Stimulated activated CD8-positive, alpha-beta memory T cell treated with anti-CD3 and anti-CD28 coated beads, Interleukin-7, amount 100 ng/mL, for 1 hour (primary cell): ENCODE measurements at places on chromosomes 3 and 15.

DNA sequence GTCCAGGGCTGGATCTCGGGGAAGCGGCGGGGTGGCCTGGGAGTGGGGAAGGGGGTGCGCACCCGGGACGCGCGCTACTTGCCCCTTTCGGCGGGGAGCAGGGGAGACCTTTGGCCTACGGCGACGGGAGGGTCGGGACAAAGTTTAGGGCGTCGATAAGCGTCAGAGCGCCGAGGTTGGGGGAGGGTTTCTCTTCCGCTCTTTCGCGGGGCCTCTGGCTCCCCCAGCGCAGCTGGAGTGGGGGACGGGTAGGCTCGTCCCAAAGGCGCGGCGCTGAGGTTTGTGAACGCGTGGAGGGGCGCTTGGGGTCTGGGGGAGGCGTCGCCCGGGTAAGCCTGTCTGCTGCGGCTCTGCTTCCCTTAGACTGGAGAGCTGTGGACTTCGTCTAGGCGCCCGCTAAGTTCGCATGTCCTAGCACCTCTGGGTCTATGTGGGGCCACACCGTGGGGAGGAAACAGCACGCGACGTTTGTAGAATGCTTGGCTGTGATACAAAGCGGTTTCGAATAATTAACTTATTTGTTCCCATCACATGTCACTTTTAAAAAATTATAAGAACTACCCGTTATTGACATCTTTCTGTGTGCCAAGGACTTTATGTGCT is 527 bp downstream of the B2M start:
- DNase-seq = peak; percentile 49

DNA sequence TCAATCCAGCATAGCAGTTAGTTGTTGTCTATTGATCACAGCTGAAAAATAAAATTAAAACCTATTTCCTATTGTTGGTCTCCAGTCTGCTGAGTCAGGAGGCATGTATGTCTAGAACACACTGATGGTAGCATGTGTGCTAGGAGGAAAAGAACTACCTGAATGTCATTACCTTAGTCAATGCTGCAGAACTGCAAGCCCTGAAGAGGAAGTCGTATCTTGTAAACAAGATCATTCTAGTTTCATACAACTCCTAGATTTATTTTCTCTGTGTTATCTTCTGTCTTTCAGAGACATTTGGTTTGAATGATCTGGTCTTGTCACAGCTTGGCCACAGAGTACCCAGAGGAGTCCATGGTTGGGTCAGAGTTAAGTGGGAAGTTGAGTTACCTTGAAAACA is 110.0 kb upstream of the MRPL3 start:
- no peak for DNase-seq

DNA sequence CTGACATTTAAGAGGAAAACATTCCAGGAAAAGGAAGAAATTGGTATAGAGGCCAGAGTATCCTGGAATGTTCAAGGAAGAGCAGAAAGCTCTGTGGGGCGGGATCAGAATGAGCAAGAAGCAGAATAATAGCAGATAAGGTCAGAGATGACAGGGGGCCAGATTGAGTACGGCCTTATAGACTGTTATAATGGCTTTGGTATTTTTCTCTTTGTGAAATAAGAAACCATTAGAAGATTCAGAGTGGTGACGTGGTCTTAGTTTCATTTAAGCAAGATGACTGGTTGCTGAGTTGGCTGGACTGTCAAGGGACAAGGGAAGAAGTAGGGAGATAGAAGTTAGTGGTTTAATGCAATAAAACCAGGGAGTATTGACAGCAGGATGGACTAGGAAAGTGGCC is 218.3 kb upstream of the SOX2 start:
- no peak for DNase-seq

GRCh38 chr15:74889390-74889882 is 406 bp upstream of the MPI start:
- DNase-seq = no peak

GRCh38 chr3:89000886-89001285 is 106.5 kb upstream of the EPHA3 start:
- DNase-seq = no peak

GRCh38 chr3:183807209-183807728 is 18.1 kb downstream of the MAP6D1 start:
- no peak for DNase-seq

DNA sequence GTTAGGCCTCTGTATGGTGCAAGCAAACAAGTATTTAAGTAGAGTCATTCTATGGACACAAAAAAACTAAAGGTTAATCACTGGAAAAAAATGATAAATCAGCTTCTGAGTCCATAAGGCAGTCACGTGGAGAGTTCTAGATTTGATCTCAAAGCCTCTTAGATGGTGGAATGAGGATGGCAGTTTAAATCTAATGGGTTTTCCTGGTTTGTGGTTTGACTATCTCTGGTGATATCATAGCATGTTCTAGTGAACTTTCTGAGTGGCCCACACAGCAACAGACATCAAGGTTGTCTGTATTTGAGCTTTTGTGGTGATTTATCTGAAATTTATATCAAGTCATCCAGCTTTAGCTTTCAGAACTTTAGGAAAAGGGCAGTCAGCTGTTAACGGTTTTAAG is 52.4 kb downstream of the ILDR1 start:
- DNase-seq = no peak

GRCh38 chr3:62602987-62603386 is 229.6 kb upstream of the FEZF2 start:
- no peak for DNase-seq

DNA sequence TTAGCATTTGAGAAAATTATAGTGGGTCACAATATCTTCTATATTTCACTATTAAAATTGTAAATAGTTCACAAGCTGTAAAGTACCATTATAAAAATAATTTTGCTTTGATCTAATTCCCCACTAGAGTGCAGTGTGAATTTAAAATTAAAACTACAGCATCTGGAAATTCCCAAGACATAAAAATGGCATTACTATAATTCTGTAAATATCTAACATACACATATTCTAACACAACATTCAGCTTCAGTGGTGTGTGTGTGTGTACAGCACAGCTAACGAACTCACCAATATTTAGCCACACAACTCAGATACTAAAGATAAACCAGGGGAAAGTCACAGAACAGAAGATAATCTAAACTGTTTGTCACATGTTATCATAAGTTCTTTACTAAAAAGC is 424.9 kb upstream of the ZNF385D start:
- no peak for DNase-seq

DNA sequence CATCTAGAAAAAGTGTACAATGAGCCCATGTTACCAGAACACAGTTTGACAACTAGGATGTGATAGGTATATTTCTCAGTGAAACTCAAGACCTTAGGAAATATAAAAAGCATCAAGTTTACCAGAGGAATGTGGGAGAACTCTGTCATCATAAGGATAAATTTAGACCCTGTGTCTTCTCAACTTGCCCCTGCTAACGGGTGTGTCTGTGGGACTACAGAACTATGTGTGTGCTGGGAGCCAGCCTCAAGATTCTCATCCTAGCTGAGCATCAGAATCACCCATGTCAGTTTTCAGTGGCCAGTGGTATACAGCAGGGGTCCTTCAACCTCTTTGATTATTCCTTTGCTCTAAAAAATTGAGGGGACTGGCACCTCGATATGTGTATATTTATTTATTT is 393.3 kb downstream of the PLCL2 start:
- DNase-seq = no peak

DNA sequence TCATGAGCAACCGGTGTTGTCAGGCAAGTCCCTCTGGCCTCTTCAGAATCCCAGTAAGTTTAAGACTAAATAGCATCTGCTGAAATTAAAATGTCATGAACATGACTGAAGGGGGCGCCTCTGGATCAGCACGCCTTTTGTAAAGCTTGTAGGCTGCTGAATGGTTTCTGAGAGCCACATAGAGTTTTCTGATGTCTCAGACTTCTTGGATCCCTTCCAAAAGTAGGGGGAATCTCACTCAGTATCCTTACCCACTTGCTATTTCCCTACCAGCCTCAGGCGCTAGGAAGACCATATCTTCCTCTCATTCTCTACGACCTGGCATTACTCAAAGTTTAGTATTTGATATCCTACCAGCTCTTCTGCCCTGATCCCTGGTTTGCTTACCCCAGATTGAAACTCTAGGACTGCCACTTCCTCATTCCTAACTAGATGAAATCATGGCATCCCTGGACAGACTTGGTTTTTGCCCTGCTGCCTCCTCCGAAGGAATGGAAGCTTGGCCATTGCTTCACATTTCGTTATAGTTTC is 62.7 kb upstream of the CD47 start:
- DNase-seq = no peak

GRCh38 chr3:34439796-34440195 is 641.4 kb downstream of the PDCD6IP start:
- DNase-seq = no peak

GRCh38 chr3:13480340-13481318 is 523 bp downstream of the HDAC11 start:
- no peak for DNase-seq

GRCh38 chr15:51861557-51862359 is 32.3 kb downstream of the TMOD3 start:
- peak; percentile 24 for DNase-seq

DNA sequence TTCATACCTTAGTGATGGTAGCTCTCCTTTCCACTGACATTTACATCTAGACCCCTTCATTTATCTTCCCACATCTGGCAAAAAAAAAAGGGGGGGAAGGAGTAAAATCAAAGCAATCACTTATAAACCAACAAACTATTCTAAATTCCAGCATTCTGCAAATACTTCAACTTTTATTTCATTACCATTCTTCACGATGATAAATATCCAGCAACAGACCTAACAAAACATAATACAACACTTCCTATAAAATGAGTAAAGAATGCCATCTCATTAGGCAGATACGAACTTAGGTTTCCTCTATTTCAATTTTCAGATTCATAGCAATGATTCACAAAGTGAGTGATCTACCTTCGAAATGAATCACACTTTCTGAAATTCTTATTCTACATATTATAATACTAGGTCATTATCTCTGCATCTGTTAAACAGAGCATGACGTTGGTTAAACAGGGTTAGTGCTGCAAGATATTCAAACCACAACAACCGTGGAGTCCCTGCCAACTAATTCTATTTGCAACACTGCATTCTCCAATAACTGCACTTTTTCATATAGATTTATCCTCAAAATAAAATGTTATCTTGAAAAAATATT is at the start of gene LRRFIP2:
TSS of gene LRRFIP2 (minus strand) at position 51 of the 595 bp plus-strand sequence. CDS start 25,599 bp downstream, outside the sequence.
- DNase-seq = no peak

GRCh38 chr3:16907243-16907642 is 22.5 kb downstream of the PLCL2 start:
- no peak for DNase-seq

GRCh38 chr3:12175844-12176453 is 17.2 kb upstream of the TIMP4 start:
- no peak for DNase-seq

- DNase-seq = no peak
These were observed 130.9 kb upstream of the TNIK start for GRCh38 chr3:171591070-171591469.

DNA sequence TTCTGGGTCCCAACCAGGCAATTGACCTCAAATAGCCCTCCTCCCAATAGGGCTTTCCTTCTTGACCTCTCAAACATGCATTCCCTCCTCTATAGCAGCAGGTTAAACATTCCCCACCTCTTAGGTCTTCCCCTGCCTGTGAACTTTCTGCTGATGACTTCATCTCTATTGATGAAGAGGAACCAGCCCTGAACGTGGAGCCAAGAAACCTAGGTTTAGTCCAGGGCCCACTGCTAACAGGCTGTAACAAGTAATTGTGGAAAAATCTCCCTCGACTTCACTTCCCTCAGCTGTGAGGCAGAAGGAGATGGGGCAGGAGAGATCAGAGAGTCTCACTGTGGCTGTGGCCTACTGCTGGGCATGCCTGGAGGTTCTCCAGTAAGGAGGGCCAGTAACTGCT is 24.7 kb downstream of the ILDR1 start:
- DNase-seq = no peak

- no peak for DNase-seq
These were observed 6.9 kb downstream of the TSC22D2 start for GRCh38 chr3:150414959-150415358.

- no peak for DNase-seq
These were observed 1062.2 kb upstream of the EPHA6 start for GRCh38 chr3:95752199-95752598.

GRCh38 chr15:79349525-79349924 is 38.6 kb downstream of the TMED3 start:
- DNase-seq = no peak

DNA sequence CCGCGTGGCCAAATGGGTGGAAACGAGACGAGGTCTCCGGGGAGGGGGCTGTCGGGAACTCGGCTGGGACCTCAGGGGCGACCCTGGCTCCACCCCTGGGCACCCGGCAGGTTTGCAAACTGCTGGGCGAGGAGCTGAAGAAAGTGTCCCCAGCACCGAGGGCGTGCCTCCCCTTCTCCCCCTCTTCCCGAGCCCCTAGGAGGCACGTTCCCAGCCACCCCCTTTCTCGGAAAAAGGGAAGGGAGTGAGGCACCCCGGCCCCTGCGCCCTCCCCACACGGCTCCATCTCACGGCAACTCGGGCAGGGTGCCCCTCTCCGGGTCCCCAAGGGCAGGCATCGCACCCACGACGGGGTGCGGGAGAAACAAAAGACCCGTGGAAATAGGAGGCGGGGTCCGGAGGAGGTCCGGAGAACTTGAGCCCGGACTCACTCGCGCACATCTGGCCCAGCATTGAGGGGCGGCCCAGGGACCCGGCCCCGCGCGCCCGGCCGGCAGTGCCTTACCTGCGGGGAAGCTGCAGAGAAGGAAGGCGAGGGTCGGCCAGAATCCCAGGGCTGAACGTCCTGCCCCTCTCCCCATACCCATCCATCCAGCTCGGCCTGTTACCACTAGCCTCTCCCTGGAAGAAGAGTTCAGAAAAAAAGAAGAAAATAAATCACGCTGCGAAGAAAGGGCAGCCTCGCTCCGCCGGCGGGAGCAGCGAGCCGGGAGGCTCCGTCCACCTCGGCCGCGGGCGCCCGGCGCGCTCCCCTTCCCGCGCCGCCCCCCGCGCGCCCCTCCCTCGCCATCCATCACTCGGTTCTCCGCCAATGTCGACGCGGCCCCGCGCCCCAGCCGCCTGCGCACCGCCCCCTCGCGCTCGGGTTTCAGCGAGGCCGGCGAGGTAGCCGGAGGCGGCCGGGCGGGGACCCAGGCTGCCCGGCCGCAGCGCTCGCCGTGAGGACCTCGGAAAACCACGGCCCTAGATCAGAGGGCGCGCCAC is 16.3 kb downstream of the RGMA start:
- DNase-seq = no peak

DNA sequence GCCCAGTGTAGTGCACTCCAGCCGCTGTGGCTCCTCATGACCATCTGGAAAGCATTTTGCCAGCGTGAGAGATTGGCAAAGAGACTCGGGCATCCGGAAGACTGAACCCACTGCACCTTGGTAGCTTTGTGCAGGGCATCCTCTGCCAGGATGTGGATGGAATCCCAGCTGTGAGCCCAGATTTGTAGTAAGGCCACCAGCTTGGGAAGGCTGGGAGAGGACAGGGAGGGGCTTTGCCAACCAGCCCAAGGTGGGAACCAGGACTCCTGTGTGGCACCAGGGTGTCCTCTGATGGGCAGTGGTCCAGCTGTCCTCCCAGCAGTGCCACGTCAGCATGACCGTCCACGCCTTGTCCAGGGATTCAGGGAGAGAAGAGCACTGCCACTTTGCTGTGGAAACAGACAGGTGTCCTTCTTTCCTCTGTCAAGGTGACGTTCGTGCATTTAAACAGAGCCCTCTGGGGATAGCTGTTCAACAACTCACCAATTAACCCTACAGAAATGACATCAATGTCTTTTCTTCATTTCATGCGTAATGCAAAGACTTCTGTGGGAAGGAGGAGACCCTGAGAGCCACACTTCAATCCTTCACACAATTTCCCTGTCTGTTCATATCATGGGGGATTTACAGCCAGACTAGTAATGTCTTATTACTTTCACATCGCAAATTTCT is 19.1 kb downstream of the KLF15 start:
- DNase-seq = no peak

- no peak for DNase-seq
These were observed 1.5 kb upstream of the SNX22 start for GRCh38 chr15:64149893-64150578.

GRCh38 chr3:15387735-15388134 is 39.6 kb downstream of the METTL6 start:
- no peak for DNase-seq
